Uterus (tissue), 4 donors: ENCODE measurements at places on chromosomes 2 and 18. TPM values are rescaled to one million over a fixed set of nuclear protein-coding genes. Genes with fewer than 3 reads are reported as not detected.

- no peaks in the 10 kb centered on the region for H3K4me1 ChIP-seq
- DNase-seq = no peak
- no peaks in the 10 kb centered on the region for H3K36me3 ChIP-seq
- peak overlapping the region; percentile 26 for H3K27ac ChIP-seq
- H3K27me3 ChIP-seq = no peaks in the 10 kb centered on the region
- H3K4me3 ChIP-seq = no peak overlapping the region
Measured at GRCh38 chr2:108541451-108541850, 7.2 kb downstream of the LIMS1 start.

MPV17 gene
- total RNA-seq = 60.0 TPM

DNA sequence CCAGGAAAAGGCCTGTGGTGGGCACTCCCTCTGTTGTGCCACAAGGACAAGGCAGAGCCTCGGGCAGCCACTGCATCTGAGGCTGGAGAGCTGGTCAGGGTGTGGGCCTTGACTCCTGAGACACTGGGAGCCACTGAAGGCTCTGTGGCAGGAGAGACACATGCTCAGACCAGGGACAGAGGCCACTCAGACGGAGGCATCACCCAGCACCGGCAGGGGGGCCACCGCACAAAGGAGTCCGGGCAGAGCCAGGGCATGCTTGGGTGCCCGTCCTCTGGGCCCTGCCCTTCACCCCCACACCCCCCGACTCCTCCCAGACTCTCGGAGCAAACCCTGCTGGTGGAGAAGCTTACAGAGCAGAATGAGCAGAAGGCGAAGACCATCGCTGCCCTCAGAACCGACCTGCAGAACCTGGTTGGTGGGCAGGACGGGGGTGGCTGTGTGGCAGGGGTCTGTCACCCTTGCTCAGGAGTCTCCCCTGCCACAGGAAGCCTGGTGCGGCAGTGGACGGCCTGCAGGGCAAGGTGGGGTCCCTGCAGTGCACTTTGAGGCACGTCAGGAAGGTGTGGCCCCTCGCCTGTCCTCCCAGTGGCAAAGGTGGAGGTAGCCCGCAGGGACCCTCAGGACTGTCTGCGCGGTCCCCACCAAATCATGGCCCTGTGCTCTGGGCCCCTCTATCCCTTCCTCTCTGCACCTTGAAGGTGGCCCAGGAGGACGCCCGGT lies 26.0 kb downstream of the CROCC2 start:
- H3K27ac ChIP-seq = no peak overlapping the region
- H3K36me3 ChIP-seq = no peaks in the 10 kb centered on the region
- H3K4me1 ChIP-seq = no peaks in the 10 kb centered on the region

DNA sequence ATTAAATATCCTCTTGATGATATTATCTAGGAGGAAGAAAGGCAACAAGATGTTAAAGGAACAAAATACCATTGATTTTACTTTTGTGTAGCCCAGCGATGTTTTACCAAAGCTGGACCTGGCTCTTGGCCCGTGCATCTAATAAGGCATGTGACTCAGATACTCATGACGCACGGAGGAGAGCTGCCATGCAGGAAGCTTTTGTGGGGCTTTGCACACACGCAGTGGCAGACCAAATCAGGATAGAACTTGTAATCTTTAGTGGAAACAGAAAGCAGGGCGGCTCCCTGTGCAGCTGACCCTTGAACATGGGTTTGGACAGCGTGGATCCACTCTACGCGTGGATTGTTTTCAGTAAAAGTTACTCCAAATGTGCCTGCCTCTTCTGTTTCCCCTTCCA lies 190.0 kb downstream of the NAPG start:
- H3K4me1 ChIP-seq = no peaks in the 10 kb centered on the region
- no peak overlapping the region for H3K4me3 ChIP-seq
- DNase-seq = no peak
- H3K36me3 ChIP-seq = no peaks in the 10 kb centered on the region

- H3K27ac ChIP-seq = no peak overlapping the region
- no peaks in the 10 kb centered on the region for H3K36me3 ChIP-seq
- no peaks in the 10 kb centered on the region for H3K27me3 ChIP-seq
- no peak for DNase-seq
Measured at GRCh38 chr2:170836027-170836426, 19.3 kb downstream of the GAD1 start.

DNA sequence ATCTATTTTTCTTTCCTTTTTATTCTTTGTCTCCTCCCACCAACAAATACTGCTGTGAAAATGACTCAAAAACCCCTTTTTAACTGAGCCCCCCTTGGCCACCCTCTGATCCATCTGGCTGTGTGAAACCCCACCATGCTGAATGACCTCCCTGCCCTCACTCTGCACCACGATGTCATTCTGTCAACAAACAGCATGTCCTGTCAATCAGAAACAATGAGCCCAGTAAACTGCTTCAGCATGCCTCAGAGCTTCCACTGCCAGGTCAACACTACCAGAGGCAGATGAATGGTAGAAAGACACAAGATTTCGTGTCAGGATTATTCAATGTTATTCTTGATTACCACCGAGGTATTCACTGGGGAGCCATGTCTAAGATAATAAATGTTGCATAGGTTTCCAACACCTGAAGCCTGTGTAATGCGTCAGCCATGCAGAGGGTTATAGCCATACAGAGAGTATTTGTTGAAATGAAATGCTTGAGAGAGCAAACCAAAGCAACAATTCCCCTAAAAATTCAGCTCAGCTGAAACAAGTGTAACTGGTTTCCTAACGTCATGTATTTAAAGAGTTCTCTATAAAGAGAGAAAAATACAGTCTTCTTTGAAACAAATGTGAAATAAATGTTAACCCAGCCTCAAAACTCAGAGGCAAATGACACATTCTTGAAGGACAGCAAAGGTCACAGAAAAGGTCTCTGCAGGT lies 76.7 kb downstream of the LRP2 start:
- H3K27ac ChIP-seq = no peak overlapping the region
- no peaks in the 10 kb centered on the region for H3K36me3 ChIP-seq
- H3K27me3 ChIP-seq = no peaks in the 10 kb centered on the region
- DNase-seq = no peak
- H3K4me1 ChIP-seq = no peaks in the 10 kb centered on the region
- H3K4me3 ChIP-seq = no peak overlapping the region

ANKRD62 gene
- total RNA-seq = not detected

GRCh38 chr2:29047083-29047845 lies 27.1 kb downstream of the PCARE start:
- DNase-seq = no peak
- no peak overlapping the region for H3K4me3 ChIP-seq
- H3K27me3 ChIP-seq = no peaks in the 10 kb centered on the region
- no peak overlapping the region for H3K27ac ChIP-seq
- no peaks in the 10 kb centered on the region for H3K36me3 ChIP-seq

AP1S3 gene
- total RNA-seq = not detected

GRCh38 chr2:60502144-60502543 lies 51.3 kb downstream of the BCL11A start:
- no peak for DNase-seq
- H3K4me1 ChIP-seq = no peaks in the 10 kb centered on the region
- no peaks in the 10 kb centered on the region for H3K36me3 ChIP-seq
- H3K27ac ChIP-seq = no peak overlapping the region

MOCOS gene
- 1.7 TPM for total RNA-seq

CPO gene
- total RNA-seq = not detected

DNA sequence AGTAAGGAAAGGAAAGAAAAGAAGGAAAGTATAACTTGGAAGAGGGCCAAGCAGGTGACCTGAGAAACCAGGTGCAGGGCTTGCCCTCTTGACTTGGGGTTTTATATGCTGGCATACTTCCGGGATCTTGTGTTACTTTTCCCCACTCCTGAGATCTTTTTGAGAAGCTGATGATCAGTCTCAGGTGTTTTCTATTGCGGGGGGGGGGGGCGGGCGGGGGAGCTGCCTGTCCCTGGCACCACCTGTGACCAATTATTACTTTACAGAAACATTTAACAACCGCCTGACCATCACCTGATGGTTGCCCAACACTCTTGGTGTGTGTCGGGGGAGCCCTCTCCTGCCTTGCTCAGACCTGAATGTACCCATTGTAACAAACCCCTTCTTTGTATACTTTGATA lies 6.9 kb upstream of the CASP10 start:
- H3K27me3 ChIP-seq = no peaks in the 10 kb centered on the region
- no peak overlapping the region for H3K27ac ChIP-seq
- no peak overlapping the region for H3K4me3 ChIP-seq
- H3K4me1 ChIP-seq = no peaks in the 10 kb centered on the region

DNA sequence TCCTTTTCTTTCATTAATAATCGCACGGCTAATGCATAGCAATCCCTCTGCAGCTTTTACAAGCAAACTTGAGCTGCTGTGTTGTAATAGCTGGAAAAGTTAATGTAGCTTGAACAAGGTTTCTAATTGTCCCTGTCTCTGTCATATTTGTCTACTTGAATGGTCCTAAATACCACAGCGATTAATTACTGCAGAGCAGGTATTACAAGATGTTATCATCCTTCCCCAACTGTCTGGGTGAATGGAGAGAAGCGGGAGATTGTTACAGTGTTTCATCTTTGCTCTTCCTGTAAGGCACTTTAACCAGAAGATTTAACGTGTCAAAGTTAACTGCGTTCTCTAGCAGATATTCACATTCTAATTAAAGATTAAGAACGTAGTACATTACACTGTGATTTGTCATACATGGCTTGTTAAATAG lies 422.2 kb upstream of the POU3F3 start:
- no peaks in the 10 kb centered on the region for H3K27me3 ChIP-seq
- no peaks in the 10 kb centered on the region for H3K36me3 ChIP-seq
- DNase-seq = no peak
- no peak overlapping the region for H3K4me3 ChIP-seq
- H3K27ac ChIP-seq = no peak overlapping the region

GREB1 gene
- 27.2 TPM for total RNA-seq

GREB1L gene
- total RNA-seq = 4.8 TPM

GRCh38 chr2:119941388-119941787 lies 71.5 kb upstream of the EPB41L5 start:
- H3K4me3 ChIP-seq = no peak overlapping the region
- H3K27me3 ChIP-seq = no peaks in the 10 kb centered on the region

- no peak overlapping the region for H3K4me3 ChIP-seq
- no peaks in the 10 kb centered on the region for H3K4me1 ChIP-seq
- H3K27ac ChIP-seq = no peak overlapping the region
- no peaks in the 10 kb centered on the region for H3K27me3 ChIP-seq
- no peak for DNase-seq
- H3K36me3 ChIP-seq = no peaks in the 10 kb centered on the region
Measured at GRCh38 chr18:60027397-60027796, 127.6 kb downstream of the PMAIP1 start.

GRCh38 chr2:26533661-26534060 lies 55.7 kb upstream of the OTOF start:
- H3K27ac ChIP-seq = no peak overlapping the region
- no peaks in the 10 kb centered on the region for H3K27me3 ChIP-seq
- no peak for DNase-seq

- no peaks in the 10 kb centered on the region for H3K4me1 ChIP-seq
- no peak overlapping the region for H3K4me3 ChIP-seq
- no peak overlapping the region for H3K27ac ChIP-seq
- H3K27me3 ChIP-seq = no peaks in the 10 kb centered on the region
Measured at GRCh38 chr2:113357071-113357470, 78.3 kb upstream of the PAX8 start.

DNA sequence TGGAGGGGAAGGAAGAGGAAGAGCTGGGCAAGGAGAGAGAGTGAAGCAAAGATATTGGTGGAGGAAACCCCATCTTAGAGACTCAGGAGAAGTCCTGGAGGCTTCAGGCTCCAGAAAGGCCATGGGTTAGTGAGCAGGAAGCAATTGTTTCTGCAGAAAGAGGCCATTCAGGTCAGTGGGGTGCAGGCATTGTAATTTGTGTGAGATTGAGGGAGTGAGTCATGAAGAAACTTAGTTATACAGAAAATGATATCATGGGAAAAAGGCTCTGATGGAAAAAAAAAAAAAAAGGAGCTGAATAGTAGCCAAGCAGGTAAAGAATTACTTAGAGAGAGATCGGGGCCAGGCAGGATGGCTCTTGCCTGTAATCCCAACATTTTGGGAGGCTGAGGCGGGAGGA lies 4.0 kb downstream of the EMILIN2 start:
- no peak overlapping the region for H3K4me3 ChIP-seq
- H3K27ac ChIP-seq = no peak overlapping the region
- DNase-seq = no peak
- no peaks in the 10 kb centered on the region for H3K36me3 ChIP-seq

- no peak overlapping the region for H3K27ac ChIP-seq
- no peak for DNase-seq
- no peak overlapping the region for H3K4me3 ChIP-seq
- no peaks in the 10 kb centered on the region for H3K27me3 ChIP-seq
- H3K4me1 ChIP-seq = no peaks in the 10 kb centered on the region
Measured at GRCh38 chr2:188204824-188205223, 86.8 kb upstream of the GULP1 start.

CNGA3 gene
- not detected for total RNA-seq

DNA sequence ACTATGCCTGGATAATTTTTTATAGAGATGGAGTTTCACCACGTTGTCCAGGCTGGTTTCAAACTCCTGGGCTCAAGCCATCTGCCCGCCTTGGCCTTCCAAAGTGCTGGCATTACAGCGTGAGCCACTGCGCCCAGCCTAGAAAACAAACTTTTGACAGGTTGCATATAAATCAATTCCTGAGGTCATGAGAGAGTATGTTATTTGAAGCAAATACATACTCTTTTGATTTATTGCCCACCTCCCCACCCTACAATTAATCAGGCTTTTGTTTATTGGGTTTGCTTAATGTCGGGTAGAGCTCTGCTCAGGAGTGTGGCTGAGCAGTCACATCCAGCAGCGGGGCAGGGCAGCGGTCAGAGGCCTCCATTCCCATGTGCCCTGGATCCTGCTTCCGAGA lies 37.9 kb upstream of the ASB1 start:
- H3K36me3 ChIP-seq = no peaks in the 10 kb centered on the region
- no peaks in the 10 kb centered on the region for H3K4me1 ChIP-seq
- DNase-seq = no peak
- no peaks in the 10 kb centered on the region for H3K27me3 ChIP-seq

- peak; percentile 49 for DNase-seq
- no peaks in the 10 kb centered on the region for H3K27me3 ChIP-seq
- no peak overlapping the region for H3K4me3 ChIP-seq
- H3K4me1 ChIP-seq = no peaks in the 10 kb centered on the region
Measured at GRCh38 chr2:176518823-176519222, 249.6 kb downstream of the MTX2 start.

DNA sequence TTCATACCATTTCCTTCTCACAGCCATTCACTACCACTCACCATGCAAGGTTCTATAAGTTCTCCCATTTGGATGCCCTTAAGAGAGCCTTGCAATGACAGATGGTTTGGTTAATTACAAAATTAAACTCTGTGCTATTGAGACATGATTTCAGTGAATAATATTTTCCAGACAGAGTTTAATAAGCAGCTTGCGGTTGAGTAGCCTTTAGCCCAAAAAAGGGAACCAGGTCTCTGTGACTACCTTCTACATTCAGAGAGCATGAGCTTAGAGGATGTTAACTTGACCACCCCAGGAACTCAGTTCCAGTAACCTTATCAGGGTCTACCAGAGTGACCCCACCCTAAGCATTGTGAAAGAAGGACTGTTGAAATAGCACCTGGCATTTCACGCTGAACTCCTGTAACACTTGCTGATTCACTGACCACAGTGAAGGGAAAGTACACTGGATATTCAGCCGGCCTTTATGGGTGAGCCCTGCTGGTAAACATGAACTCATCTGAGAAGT lies 1173.1 kb upstream of the ZEB2 start:
- DNase-seq = no peak
- no peak overlapping the region for H3K4me3 ChIP-seq
- H3K36me3 ChIP-seq = no peaks in the 10 kb centered on the region

- no peaks in the 10 kb centered on the region for H3K27me3 ChIP-seq
- no peak overlapping the region for H3K4me3 ChIP-seq
- DNase-seq = no peak
- H3K27ac ChIP-seq = no peak overlapping the region
Measured at GRCh38 chr2:27857417-27858172, 32.6 kb downstream of the RBKS start.

HOXD12 gene
- total RNA-seq = 0.76 TPM

- no peak for DNase-seq
- H3K36me3 ChIP-seq = no peaks in the 10 kb centered on the region
- no peak overlapping the region for H3K27ac ChIP-seq
- H3K27me3 ChIP-seq = no peaks in the 10 kb centered on the region
- H3K4me1 ChIP-seq = no peaks in the 10 kb centered on the region
Measured at GRCh38 chr2:85503168-85503850, 35.7 kb upstream of the MAT2A start.
